ENCODE measurements at places on chromosomes 5 and 9. TPM values are rescaled to one million over a fixed set of nuclear protein-coding genes. Genes with fewer than 3 reads are reported as not detected.

DNA sequence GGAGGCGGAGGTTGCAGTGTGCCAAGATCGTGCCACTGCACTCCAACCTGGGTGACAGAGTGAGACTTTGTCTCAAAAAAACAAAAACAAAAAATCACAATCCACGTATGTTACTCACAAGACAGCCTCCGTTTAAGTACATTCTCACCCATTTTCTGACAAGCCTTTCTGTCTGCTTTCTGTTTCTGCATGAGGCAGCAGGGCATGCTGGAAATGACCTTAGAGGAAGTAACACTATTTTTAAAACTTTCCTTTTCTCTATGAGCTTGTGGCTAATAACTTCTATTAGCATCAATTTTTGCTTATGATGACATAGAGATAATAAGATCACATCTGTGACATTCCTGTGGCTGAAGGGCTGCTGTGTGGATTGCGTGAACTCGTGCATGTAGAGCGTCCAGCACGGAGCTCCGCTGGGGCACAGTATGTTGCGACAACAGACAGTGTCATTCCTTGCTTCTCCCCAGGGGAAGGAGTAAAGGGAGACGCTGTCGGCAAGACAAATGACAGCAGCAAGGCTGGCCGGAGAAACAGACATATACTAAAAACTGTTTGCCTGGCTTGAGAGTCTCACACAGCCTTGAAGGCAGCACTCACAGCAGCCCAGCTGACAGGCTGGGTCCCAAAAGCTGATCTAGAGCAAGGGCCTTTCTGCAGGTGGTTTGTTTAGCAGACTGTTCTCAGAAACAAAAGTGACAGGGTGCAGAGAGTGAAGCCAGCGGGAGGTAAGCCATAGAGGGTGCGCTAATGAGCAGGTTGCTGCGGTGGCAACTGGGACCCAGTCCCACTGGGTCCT lies 1.6 kb downstream of the BTNL3 start:
- H3K27ac ChIP-seq, result no peak overlapping the region
- peaks cover 23% of the 10 kb centered on the region for H3K27me3 ChIP-seq
- no peaks in the 10 kb centered on the region for H3K4me1 ChIP-seq
- no peak overlapping the region for H3K4me3 ChIP-seq
- DNase-seq, result no peak

- H3K27me3 ChIP-seq, result no peaks in the 10 kb centered on the region
- DNase-seq, result no peak
- no peak overlapping the region for H3K4me3 ChIP-seq
- H3K27ac ChIP-seq, result no peak overlapping the region
These were observed 124.7 kb downstream of the ELAVL2 start for GRCh38 chr9:23701291-23701690.

DNA sequence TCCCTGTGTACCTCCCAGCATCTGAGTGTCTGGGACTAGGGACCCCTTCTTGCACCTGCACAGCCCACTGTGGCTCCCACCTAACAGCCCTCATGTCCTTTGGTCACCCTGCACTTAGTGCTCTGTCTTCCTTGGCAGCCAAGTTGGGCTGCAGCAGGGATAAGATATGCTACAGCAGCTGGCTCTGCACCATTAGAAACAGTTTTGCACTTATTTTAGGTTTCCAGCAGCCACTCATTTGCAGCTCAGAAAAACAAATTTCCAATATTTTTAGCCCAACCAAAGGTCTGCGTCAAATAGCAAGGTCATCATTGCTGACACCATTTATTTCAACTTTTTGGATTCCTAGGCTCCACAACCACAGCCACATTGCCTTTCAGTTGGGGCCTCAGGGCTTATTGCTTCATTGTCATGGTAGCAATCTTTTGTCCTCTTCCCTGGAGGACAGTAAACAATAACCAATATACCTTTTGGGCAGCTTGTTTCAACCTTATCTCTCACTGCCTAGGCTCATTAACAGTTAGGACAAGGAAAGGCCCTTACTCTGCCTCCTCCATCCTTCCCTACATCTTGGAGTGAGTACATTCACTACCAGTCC lies 263.9 kb downstream of the COX7C start:
- no peak overlapping the region for H3K27ac ChIP-seq
- no peak overlapping the region for H3K4me3 ChIP-seq
- no peaks in the 10 kb centered on the region for H3K36me3 ChIP-seq
- DNase-seq, result no peak
- no peaks in the 10 kb centered on the region for H3K27me3 ChIP-seq

DNA sequence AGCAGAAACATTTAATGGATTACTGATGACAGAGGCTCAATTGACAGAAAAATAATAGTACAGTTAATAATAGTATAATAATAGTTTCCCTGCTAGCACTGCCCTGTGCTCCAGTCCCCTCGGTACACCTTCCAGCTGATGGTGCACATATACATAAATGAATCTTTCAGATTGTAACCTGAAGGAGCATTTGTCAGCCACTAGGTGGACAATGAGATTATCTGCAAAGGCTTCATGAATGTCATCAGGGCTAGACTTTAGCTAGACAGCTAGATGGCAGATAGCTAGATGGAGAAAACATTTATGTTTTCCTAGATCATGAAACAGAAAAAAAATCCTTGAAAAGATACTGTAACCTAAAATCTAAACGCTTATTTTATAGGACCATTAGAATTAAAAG lies 304.4 kb upstream of the SMC2 start:
- no peak for DNase-seq
- peaks cover 4% of the 10 kb centered on the region for H3K4me1 ChIP-seq
- no peak overlapping the region for H3K27ac ChIP-seq
- H3K4me3 ChIP-seq, result no peak overlapping the region
- H3K36me3 ChIP-seq, result no peaks in the 10 kb centered on the region

DNA sequence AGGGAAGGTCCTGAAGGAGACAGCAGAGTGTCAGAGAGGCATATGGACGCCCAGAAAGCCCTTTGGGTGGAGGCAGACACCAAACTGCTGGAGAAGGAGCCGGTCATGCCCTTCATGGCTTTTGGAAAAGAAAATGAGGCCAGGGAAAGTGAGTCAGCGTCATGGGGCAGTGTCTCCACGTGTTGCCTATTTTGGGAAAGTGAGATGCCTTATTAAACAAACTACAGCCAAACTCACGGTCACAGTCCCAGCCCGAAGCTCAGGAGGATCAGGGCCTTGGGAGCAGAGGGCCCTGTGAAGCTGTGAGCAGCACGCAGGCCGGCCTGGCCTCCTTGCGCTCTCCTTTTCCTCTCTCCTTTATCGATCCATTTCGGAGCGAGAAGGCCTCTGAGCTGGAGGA lies 25.0 kb downstream of the RGS3 start:
- H3K27ac ChIP-seq, result no peak overlapping the region
- no peaks in the 10 kb centered on the region for H3K4me1 ChIP-seq
- no peak overlapping the region for H3K4me3 ChIP-seq
- DNase-seq, result no peak

DNA sequence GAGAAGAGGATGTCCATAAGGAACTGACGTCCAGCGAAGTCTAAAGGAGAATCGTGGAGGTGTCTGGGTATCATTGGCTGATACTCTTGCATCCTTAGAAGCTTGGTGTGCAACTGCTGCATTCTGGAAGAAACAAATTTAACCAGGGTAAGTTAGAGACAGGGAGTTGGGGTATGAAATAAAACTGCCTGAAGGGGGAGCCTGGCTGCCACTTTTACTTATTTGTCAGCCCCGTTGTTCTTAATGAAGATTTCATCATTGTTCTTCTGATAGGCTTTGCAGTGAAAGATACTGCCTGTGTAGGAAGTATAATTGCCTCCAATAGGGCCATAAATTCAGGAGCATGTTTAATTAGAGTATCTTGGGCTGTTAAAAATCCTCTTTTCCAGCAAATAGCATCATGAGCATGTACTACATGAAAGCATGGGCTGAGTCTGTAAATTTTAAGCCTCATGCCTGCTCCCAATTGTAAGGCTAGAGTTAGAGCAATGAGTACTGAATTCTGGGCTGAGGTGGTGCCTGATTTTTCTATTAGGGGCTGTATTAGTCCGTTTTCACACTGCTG lies 1264.5 kb upstream of the ACO1 start:
- H3K4me3 ChIP-seq, result no peak overlapping the region
- peaks cover 11% of the 10 kb centered on the region for H3K36me3 ChIP-seq
- no peak overlapping the region for H3K27ac ChIP-seq
- DNase-seq, result peak; percentile 39

DNA sequence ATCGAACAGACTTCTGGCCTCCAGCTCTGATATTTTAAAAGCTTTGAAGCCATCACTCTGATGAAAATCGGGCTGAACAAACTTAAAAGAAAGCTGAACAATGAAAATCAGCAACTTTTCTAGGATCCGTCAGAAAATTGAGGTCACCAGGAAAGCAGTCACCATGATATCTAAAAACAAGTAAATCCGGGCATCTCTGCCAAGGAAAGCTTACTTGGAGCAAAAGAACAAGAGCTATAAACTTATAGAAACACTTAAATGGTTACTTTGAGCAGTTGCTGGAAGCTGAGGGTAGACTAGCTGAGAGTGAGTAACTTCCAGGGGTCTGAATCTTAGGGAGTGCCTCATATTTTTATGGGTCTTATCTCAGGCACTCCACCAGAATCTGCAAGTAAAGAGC lies 1043.0 kb upstream of the CDH18 start:
- H3K4me1 ChIP-seq, result no peaks in the 10 kb centered on the region
- no peaks in the 10 kb centered on the region for H3K27me3 ChIP-seq
- no peak for DNase-seq
- H3K27ac ChIP-seq, result no peak overlapping the region
- no peaks in the 10 kb centered on the region for H3K36me3 ChIP-seq
- H3K4me3 ChIP-seq, result no peak overlapping the region

DNA sequence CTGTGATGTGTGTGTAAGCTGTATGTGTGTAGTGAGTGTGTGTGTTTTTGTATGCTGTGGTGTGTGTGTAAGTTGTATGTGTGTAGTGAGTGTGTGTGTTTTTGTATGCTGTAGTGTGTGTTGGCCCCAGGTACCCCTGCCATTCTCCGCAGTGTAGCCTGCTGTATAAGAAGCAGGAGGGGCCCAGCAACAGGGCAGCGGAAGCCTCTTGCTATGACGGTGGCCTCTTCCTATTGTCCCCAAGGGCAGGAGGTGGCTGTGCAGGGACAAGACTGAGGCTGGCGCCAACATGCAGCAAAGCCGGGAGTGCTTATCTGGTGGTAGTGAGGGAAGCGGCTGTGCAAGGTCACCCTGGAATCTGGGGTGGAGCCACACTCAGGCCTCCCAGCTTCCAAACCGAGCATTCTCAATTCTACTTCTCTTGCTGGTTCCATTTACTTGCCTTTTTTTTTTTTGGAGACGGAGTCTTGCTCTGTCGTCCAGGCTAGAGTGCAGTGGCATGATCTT lies 5.1 kb downstream of the SPAAR start:
- no peak overlapping the region for H3K4me3 ChIP-seq
- DNase-seq, result peak; percentile 35
- peaks cover 25% of the 10 kb centered on the region for H3K4me1 ChIP-seq

DNA sequence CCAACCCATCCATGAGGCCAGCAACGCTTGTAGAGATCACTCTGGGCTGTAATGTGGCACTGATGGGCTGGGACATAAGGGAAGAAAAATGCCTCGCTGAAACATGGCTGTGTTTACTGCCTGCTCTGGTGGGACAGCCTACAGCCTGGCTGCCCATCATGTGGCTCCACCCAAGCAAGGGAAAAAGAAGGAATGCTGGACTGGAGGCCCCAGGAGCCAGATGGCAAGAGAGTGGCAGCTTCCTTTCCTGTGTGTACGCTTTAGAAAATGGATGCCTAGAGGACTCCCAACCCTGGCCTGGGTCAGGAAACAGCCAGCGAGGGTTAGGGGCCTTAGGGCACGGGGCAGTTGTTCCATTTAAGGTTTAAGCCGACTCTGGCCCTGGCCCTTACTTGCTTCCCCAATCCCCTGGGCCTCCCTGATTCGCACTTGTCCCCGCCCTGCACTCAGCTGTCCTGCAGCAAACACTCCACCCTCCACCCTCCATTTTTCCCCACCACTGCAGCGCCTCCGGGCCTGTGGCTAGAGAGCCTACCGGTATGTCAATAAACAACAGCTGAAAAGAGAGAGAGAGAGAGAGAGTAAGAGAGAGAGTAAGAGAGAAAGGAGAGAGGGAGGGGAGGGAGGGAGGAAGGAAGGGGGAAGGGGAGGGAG lies 819.4 kb downstream of the SEMA5A start:
- H3K36me3 ChIP-seq, result no peaks in the 10 kb centered on the region
- no peak overlapping the region for H3K27ac ChIP-seq
- H3K4me1 ChIP-seq, result no peaks in the 10 kb centered on the region
- no peak overlapping the region for H3K4me3 ChIP-seq

GRCh38 chr9:134325096-134325812 lies 1.0 kb upstream of the RXRA start:
- peak; percentile 31 for DNase-seq
- no peak overlapping the region for H3K27ac ChIP-seq
- peaks cover 5% of the 10 kb centered on the region for H3K27me3 ChIP-seq
- H3K36me3 ChIP-seq, result no peaks in the 10 kb centered on the region
- peak overlapping the region; percentile 56 for H3K4me3 ChIP-seq

DNA sequence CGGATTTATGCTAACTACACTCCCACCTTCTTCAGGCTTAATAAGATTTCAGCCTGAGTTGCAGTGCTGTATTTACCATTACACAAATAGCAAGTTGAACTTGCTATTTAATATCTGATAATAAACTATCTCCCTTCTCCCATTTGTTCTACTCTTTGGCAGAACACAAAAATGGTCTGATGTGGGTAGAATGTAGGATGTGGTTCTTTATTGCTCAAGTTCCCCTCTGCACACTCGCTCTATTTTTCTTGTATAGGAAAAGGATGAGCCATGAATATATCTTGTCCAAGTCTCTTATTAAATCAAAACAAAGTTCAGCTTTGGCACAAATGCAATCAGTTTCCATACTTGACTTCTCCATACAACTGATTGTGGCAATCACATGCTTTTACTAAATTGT lies 37.2 kb upstream of the KIF2A start:
- no peak for DNase-seq
- H3K27me3 ChIP-seq, result no peaks in the 10 kb centered on the region
- peaks cover 17% of the 10 kb centered on the region for H3K4me1 ChIP-seq

DNA sequence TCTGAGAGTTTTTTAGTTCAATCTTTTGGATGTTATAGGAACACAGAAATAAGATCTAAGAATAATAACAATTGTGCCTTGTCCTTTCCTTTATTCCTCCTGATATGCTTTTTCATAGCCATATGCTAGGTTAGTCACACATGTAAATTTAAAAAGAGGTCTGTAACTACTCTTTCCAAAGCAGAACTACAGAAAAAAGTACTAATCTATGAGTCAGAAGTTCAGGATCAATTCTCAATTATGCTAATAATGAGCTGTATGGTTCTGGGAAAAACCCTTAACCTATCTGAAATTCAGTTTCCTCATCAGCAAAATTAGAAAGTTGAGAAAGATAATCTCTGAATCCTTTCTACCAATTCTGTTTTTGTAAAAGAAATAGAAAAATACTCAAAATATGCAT lies 44.4 kb downstream of the ANKRD31 start:
- H3K4me1 ChIP-seq, result peaks cover 10% of the 10 kb centered on the region
- no peak overlapping the region for H3K27ac ChIP-seq
- no peaks in the 10 kb centered on the region for H3K36me3 ChIP-seq
- no peak overlapping the region for H3K4me3 ChIP-seq
- H3K27me3 ChIP-seq, result no peaks in the 10 kb centered on the region
- no peak for DNase-seq

- no peak overlapping the region for H3K27ac ChIP-seq
- no peak overlapping the region for H3K4me3 ChIP-seq
- no peaks in the 10 kb centered on the region for H3K4me1 ChIP-seq
- H3K36me3 ChIP-seq, result no peaks in the 10 kb centered on the region
These were observed 38.6 kb downstream of the SAXO1 start for GRCh38 chr9:18994263-18994916.

MCC gene
- total RNA-seq, result 4.0 TPM

SHOC1 gene
- not detected for total RNA-seq

BNC2 gene
- not detected for total RNA-seq

TSC1 gene
- 19.6 TPM for total RNA-seq

CTSV gene
- 1.1 TPM for total RNA-seq

COL15A1 gene
- 0.14 TPM for total RNA-seq

SPRY4 gene
- total RNA-seq, result 1.1 TPM

CCDC171 gene
- 2.7 TPM for total RNA-seq
